ENCODE measurements at places on chromosomes 6 and 20.

DNA sequence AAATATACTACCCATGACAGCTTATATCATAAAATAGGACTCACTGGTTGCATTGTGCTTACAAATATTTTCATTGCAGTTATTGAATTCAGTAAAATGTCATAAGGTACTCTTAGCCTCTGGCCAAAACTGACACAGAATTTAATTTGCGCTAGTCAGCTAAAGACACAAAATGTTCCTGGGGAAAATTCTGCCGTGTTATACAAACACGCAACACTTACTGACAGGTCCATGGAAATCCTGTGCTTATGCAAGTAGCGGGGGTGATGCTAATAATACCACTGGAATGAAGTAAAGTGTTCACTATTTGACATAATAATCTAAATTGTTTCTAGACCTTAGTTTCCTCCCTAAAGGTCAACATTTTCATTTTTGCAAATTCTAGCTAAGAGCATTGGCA is 354.4 kb upstream of the RSPO3 start:
- no peak for DNase-seq

DNA sequence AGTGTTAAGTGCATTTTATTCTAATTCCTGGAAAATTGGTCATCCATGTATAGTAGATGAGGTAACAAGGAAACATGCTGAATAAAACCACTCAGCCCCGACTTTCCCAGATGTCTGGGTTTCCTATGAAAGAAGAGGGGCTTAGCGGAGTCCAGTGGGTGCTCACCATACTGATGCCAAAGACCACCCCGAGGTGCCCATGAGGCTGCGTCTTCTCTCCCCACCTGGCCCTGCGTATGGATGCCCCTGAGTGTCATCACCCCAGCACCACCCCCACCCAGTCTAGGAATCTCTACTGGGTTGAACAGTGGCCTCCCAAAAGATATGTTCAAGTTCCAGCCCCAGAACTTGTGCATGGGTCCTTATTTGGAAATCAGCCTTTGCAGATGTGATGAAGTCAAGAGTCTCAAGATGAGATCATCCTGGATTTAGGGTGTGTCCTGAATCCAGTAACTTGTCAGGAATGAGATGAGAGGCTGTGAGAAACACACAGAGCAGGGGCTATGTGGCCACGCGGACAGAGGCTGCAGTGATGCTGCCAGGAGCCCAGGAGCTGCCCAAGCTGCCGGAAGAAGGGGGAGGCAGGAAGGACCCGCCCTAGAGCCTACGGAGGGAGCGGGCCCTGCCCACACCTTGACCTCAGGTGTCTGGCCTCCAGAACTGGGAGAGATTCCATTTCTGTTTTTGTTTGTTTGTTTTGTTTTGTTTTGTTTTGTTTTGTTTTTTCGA is 124.6 kb upstream of the CDH4 start:
- DNase-seq, result no peak

DNA sequence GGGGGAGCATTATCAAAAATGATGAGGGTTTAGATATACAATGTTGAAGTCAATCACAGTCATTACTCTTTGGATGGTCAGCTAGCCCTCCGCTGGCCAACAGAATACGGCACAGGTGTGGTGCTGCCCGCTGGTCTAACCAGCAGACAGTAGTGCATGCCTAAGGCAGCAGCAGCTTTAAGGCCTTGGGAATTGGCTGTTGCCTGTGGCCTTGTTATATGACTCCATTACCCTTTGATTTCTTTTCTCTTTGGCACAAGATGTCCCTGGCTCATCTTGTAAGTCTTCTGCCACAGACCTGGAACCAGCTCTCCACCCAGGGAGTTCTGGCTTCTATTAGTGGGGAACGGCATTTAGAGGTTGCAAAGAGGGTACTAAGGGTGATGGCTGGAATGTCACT is 110.2 kb downstream of the WDR27 start:
- DNase-seq, result no peak

- DNase-seq, result no peak
These were observed 4.1 kb downstream of the PRR18 start for GRCh38 chr6:166304106-166304505.

DNA sequence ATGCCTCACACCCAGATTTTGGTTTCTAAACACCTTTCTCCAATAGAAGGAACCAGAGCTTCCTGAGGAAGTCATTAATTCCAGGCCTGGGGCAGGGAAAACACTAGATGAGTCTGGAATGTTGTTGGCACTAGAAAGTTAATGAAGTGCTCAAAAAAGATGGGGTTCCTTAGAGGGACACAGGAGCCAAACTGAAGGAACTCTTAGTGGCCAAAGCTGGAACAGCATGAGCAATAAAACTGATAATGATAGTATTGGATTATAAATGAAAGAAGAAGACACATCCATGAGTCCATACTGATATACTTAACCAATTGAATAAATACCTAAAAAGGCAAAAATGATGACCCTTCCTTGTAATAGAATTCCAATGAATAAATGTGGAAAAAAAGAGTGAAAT is 4.4 kb downstream of the IL20RA start:
- no peak for DNase-seq

DNA sequence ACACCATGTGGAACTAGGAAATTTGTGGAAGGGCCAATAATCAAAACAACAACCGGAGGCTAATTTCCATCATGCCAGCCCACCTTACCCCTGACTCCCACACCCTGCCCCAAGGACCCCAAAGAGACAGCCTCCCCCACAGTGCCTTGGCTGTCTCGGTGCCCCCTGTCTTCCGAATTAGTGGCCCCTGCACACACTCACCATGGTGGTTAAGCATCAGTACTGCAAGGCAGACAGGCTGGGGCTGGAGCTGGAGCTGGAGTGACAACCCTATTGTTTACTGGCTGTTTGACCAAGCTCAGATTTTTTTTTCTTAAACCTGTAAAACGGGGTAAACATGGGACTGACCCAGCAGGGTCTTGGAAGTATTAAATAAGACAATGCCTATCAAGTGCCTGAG is 238.0 kb downstream of the TFAP2C start:
- DNase-seq, result no peak

DNA sequence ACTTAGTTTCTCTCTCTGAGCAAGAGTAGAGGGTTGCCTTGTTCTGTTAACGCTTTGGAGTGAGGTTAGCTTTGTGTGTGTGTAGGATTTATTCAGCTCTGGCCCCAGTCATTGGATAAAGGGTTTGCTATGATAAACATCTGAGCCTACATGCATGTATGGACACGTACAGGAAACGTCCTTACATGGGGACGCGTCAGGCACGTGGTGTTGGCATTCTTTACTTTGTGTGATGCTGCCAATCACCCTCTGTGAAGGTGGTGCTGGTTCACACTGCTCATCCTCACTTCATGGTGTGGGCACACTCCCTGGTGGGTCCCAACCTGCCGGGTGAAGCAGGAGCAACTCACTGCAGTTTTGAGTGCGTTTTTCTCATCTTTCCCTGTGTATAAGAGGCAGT is 53.4 kb upstream of the CD93 start:
- peak; percentile 89 for DNase-seq

DNA sequence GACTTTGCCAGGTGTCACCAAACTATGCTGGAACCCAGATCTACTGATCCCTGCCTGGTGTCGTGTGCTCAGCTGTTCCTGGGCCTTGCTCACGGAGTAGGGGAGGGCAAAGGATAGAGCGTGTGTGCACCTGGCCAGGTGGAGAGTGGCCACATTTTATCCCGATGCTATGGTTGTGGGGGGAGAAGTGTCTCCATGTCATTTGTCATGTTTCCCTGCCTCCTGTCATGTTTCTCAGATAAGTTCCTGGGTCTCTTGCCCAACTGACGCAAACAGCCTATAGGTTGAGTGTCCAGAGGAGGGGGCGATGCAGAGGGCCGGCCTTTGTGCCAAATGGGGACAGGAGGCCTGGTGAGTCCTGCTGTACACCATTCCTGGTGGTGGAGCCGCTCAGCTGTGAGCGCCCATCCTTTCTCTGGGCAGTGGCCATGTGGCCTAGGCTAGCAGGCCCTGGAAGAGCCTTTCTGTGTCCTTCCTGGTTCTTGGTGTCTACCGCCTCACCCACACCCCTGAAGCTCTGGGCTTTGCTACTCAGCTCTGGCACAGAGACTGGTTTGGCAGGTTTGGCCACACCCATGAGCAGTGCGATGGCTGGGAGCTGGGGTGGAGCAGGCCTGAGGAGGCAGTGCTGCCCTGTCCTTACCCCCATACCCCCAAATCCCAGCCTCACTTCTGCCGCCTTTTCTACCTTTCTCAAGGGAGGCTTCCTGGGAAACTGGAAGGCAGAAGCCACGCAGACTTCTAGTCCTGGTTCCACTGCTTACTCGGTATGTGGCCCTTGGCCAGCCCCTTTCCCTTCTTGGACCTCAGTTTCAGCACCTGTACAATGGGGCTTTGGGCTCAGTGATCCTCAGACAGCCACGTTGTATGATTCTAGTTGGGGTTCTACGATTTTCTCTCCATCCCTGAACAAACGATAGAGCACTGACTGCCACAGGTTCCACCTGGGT is 32.3 kb upstream of the EPB41L1 start:
- DNase-seq, result peak; percentile 18

- no peak for DNase-seq
These were observed 4.9 kb upstream of the TBX18 start for GRCh38 chr6:84769306-84769705.

DNA sequence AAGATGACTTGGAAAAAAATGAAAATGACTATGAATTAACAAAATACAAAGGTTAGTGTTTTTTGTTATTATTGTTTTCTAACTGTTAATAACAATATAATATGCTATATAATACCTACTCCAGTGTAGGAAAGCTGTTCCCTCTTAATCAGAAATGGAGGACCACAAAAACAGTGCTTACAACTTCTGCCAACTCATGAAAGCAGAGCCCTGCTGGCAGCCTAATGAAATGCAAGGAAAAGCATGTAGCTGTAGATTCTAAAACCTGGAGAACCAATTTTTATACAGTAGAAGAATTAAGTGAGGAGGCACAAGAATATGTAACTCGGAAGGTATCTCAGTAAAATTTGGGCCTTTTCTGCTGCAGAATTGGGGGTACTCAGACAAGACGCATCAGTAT is 29.4 kb downstream of the PHIP start:
- DNase-seq, result peak; percentile 9

DNA sequence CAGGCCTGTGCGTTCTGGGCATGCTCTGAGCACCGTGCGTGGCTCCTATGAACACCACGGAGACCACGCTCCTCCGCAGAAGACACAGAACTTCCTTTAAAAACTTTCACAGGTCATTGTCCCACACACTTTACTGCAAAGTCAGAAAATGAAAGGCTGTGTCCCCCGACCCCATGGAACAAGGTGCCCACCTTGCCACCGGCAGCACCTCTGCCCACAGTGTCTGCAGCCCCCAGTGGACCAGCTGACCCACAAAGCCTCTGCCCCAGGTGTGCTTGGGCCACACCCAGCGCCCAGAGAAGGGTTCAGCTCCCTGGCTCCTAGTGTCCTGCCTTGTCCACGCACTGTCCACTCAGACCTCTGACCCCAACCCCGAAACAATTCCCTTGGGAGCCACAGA is 8.7 kb downstream of the TAF4 start:
- DNase-seq, result no peak

DNA sequence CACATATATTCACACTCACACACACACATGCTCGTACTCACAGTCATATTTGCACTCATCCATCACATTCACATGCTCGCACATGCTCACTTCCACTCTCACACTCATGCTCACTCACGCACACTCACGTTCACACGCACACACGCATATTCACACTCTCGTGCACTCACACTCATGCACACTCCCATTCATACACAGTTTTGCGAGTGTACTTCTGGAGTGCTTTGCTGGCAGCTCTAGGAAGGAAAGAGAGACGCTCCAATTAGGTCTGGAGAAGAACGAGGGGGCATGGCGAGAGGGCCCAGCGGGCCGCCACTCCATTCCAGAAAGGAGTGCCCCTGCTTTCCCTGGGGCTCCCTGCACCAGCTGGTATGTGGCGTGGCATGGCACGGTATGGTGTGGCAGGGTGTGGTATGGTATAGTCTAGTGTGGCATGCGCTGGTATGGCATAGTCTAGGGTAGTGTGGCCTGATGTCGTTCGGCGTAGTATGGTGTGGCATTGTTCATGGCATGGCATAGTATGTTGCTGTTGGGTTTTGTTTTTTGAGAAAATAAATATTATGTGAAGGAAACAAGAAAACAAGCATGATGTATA is 216.8 kb upstream of the CDYL start:
- no peak for DNase-seq

- DNase-seq, result no peak
These were observed 89.4 kb downstream of the TBXT start for GRCh38 chr6:166078294-166078693.

DNA sequence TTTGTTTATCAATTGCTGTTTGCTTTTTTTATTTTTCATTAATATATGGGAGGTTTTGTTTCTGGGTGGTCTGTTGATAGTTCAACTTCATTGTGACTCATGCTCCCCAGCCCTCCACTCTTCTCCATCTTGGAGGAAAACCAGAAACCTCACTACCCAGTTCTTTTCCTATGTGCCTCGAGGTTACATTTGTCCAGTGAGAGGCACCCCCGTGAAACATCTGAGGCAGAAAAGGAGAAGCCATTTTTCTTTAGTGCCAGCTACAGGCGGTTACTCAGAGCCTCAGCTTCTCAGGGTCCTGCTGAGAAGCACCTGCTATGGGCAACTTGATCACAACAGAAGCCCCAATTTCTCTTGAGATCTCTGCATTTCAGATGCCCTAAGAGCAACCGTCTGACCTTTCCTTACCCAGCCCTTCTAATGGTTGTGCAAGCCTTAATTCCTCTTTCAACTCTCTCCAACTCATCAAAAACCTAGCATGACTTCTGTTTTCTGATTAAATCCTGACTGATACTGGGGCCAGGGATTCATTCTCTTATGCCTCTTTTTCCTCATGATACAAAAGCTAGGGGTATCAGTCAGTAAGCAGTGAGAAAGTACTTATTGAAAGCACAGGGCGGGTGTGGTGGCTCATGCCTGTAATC is 144.6 kb downstream of the ELOVL4 start:
- no peak for DNase-seq

GRCh38 chr20:7585126-7585679 is 355.1 kb downstream of the HAO1 start:
- peak; percentile 30 for DNase-seq

DNA sequence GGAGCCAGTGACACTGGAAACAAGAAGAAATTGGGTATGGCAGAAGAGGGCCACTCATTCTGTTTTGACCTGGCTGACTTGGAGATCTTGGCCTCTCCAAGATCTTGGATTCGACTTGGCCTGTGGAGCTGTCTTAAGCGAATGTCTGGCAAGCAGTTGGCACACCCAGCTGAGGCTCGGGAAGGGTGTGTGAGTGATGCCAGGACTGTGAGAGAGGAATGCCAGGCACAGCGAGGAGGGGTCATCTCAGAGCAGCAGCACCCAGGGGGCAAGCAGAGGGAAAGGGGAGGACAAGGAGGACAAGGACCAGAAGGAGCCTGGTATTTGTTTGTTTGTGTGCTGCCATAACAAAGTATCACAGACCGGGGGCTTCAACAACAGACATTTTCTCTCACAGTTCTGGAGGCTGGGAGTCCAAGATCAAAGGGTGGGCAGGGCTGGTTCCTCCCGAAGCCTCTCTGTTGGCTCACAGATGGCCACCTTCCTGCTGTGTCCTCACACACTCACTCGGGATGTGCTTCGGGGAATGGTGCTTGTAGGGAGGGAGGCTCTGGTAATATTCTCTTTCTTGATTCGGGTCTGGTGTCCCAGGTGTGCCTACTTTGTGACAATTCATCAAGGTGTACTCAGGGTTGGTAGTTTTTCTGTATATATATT is 33.0 kb downstream of the RPP40 start:
- no peak for DNase-seq

Measured in NCI-H345 (cell line).